ENCODE measurements at places on chromosomes 2 and 18.

GRCh38 chr18:61827591-61827990 lies 65.2 kb downstream of the RNF152 start:
- DNase-seq = no peak
- H3K36me3 ChIP-seq = no peaks in the 10 kb centered on the region
- no peak overlapping the region for H3K27ac ChIP-seq

DNA sequence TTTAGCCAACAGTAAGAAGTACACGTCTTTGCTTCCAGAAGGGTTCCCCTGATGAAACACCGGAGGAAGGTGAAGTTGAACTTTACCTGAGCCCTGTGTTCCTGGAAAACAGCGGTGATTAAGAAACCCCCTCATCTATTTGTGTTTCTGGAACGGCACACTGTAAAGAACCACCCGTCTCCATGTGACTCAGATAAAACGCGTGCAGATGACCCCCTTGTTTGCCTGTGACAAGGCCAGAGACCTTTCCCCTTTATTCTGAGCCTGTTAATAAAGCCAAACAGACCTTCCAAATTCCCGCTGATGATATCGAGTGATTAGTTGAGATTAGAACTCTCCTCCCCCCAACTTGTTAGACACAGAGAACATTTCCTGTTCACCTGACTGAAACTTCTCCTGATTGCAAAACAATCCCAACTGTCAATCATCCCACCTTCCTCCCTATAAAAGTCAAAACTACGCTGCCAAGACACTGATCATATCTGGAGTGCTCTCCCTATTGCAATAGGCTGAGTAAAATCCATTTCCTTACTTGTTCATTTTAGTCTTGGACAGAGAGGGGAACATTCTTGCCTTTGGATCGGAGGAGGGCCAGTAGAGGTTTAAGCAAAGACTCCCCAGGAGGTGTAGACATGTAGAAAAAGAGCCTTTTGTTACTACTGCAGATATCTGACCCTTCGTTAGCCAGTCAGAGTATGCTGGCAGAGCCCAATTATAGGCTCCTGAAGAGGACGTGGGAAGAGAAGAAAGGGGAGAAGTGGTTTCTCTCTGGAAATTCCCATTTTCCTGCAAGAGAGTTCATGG lies 914 bp upstream of the IWS1 start:
- peak overlapping the region; percentile 96 for H3K27ac ChIP-seq
- peaks cover 22% of the 10 kb centered on the region for H3K36me3 ChIP-seq
- peak overlapping the region; percentile 86 for H3K4me3 ChIP-seq
- DNase-seq = no peak
- no peaks in the 10 kb centered on the region for H3K27me3 ChIP-seq
- H3K4me1 ChIP-seq = peaks cover 35% of the 10 kb centered on the region

DNA sequence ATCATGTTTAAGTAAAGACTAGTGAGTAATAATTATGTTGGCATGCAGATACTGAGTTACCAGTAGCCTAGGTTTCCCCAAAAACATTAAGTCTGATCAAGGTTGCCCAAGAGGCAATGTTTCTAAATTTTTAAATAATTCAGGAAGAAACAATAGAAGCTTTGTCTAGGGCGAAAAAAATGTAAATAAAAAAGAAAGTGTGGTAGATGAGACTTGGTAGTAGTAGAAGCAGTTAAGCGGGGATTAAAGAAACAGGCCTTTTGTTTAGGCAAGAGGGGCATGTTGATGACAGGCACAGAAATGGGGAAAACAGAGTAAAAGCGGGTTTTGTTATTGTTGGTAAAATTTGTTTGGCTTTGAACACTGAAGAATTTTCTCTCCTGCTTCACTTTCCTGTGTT lies 97.2 kb downstream of the GULP1 start:
- H3K27ac ChIP-seq = no peak overlapping the region
- no peaks in the 10 kb centered on the region for H3K4me1 ChIP-seq
- no peak for DNase-seq
- H3K36me3 ChIP-seq = no peaks in the 10 kb centered on the region
- no peaks in the 10 kb centered on the region for H3K27me3 ChIP-seq
- H3K4me3 ChIP-seq = no peak overlapping the region

- no peaks in the 10 kb centered on the region for H3K4me1 ChIP-seq
- no peaks in the 10 kb centered on the region for H3K36me3 ChIP-seq
- no peak overlapping the region for H3K27ac ChIP-seq
Observed at GRCh38 chr18:75530566-75531211, 103.2 kb upstream of the SMIM21 start.

DNA sequence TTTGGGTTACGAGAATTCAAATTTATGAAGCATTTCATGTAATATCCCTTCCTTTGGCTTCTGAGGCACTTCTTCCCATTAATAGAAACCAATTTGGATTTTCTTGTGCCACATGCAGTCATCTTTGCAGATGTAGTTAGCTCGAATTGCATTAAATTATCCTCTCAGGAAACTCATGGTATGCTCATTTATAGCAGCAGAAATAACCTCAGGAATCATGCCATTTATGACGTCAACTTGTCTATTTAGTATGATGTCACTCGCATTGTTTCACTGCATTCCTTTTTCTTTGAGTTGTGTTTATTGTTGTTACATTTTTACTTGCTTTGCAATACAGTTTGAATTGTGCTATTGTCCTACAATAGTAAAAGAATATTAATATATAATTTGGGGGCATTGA lies 163.8 kb downstream of the RBM43 start:
- no peak for DNase-seq
- no peaks in the 10 kb centered on the region for H3K36me3 ChIP-seq
- H3K27me3 ChIP-seq = peaks cover 12% of the 10 kb centered on the region
